ENCODE measurements at places on chromosomes 13 and 19.
A peak's percentile ranks its signal among the peaks of the same experiment; 100 is the strongest.

GRCh38 chr13:33328701-33329100 is 43.1 kb upstream of the STARD13 start:
- ATAC-seq: no peak

GRCh38 chr13:39134574-39134973 is 96.3 kb downstream of the NHLRC3 start:
- no peak for ATAC-seq

DNA sequence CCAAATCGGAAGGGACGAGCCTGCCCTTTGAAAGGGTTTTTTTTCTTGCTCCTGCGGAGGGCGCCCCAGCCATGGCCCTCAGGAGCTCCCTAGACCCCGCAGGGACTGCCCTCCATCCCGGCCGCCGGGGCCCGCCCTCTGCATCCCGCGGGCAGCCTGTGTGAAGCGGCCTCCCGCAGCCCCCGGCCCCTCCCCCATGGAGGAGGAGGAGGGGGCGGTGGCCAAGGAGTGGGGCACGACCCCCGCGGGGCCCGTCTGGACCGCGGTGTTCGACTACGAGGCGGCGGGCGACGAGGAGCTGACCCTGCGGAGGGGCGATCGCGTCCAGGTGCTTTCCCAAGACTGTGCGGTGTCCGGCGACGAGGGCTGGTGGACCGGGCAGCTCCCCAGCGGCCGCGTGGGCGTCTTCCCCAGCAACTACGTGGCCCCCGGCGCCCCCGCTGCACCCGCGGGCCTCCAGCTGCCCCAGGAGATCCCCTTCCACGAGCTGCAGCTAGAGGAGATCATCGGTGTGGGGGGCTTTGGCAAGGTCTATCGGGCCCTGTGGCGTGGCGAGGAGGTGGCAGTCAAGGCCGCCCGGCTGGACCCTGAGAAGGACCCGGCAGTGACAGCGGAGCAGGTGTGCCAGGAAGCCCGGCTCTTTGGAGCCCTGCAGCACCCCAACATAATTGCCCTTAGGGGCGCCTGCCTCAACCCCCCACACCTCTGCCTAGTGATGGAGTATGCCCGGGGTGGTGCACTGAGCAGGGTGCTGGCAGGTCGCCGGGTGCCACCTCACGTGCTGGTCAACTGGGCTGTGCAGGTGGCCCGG is 815 bp downstream of the MAP3K10 start:
- ATAC-seq: peak; percentile 5

GRCh38 chr13:96898212-96898611 is 96.1 kb downstream of the OXGR1 start:
- ATAC-seq: no peak

GRCh38 chr19:10096615-10096963 is 5.9 kb downstream of the ANGPTL6 start:
- no peak for ATAC-seq

GRCh38 chr13:61989978-61990377 is 574.3 kb upstream of the PCDH20 start:
- ATAC-seq: no peak

GRCh38 chr19:35783469-35784434 is 8.4 kb downstream of the ARHGAP33 start:
- ATAC-seq: no peak

GRCh38 chr13:114149774-114150740 is 17.6 kb upstream of the RASA3 start:
- no peak for ATAC-seq

GRCh38 chr19:56842412-56842811 is 1.9 kb upstream of the PEG3 start:
- no peak for ATAC-seq

DNA sequence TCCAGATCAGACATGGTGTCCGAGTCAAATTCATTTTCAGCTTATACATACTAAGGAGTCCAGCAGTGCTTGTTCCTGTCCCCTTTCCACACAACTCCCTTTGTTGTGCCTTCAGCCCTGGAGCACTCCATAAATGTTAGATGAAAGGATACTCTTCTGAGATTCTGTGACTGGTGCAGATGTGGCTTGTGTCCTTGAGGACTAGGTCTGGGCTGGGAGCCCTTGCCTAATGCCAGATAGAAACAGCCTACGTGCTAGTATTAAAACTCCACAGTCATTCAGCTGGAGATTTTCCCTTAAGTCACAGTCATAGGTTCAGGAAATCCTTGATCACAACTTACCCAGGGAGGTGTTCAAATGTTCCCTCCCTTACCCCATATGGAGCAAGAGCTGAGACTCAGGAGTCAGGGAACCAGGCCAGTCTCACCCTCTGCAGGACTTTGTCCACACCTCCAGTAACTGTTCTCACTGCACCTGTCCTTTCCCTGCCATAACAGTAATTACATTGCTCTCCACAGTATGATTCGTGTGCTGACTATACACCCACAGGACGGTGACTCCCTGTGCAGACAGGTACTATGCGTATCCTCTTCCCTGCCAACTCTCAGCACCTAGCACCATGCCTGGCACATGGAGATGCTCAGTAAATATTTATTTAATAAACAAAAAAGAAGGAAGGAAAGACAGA is 15.5 kb upstream of the SERPINE3 start:
- ATAC-seq: no peak

GRCh38 chr19:30453743-30454142 is 81.6 kb downstream of the ZNF536 start:
- ATAC-seq: no peak

DNA sequence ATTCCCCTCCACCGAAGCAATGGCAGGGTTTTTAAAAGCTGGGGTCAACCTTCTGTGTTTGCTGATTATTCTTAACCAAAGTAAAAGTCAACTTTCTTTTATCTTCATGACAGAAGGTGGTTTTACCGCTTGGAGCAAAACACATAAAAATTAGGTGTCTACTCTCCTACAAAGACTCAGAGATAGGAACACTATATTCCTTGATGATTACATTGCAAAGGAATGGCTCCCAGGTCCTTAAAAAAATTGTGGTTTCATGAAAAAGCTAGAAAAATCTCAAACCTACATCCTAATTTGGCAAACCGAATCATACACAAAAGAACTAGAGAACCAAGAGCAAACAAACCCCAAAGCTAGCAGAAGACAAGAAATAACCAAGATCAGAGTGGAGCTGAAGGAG is 760.4 kb upstream of the PCDH20 start:
- ATAC-seq: no peak

DNA sequence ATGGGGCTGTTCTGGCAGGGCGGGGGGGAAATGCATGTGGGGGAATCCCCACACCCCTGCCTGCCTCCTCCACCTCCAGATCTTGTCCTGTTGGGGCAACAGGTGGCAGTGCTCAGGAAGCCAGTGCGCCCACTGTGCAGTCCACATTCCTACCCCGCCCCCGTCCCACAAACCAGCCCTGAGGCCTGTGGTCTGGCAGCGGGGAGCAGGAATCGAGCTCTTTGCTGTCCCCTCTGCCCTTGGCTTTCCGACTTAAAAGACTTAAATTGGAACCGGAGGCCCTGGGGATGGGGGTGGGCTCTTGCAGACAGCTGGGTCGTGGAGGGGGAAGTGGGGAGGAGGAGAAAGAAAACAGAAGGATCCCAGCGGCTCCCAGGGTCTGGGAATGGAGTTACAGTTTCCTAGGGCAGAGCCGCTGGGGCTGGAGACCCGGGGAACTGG is 4.3 kb downstream of the NANOS3 start:
- no peak for ATAC-seq

DNA sequence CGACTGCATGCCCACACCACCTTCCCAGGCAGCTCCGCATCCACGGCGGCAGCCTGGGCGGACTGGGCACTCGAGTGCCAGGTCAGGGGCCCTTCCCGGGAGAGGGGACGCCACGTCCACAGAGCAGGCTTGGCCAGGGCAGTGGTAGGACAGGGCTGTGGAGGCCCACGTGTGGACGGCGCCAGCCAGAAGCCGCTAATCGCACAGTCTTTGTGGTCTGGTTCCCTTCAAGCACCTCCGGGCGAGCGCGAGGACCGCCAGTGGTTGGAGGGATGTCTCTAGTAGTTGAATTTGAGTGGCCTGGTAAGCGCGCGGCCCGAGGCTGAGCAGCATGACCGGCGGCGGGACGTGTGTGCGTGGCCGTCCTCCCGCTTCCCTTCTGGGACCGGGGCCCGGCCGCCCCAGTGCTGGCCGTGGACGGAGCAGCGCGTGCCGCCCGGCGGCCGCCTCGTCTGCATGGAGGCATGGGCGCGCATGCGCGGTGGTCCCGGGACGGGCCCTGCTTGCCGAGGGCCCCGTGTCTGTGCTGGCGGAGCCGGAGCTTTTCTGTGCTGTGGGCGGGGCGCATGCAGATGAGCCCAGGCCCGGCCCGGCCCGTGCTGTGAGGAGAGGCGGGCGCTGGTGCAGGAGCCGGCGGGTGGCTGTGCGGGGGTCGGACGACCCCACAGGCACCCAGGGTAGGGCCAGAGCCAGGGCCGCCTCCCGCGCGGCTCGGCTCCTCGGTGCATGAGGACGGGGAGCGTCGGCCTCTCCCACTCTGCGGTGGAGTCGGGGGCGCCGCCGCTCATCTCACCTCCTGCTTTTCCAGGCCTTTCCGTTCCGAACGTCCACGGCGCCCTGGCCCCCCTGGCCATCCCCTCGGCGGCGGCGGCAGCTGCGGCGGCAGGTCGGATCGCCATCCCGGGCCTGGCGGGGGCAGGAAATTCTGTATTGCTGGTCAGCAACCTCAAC is 8.6 kb downstream of the PTBP1 start:
- peak; percentile 1 for ATAC-seq

DNA sequence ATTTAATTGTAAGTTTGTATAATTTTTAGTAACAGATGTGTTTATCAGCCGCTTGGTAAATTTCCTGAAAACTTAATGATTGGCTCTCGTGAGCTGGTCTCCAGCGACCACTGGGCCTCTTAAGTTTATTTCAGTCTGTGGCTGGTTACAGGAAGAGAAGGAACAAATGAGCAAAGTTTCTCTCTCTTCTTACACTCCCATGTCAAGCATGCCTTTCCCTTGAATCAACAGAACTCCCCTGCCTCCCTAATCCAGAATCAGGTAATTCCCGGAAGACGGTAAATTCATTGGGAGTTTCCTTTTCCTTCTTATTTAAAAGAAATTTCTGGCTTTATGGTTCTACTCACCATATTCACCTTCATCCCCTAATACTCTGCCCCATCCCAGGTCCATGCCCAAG is 52.5 kb upstream of the POMP start:
- no peak for ATAC-seq

- ATAC-seq: no peak
These were observed 29.9 kb downstream of the KCTD15 start for GRCh38 chr19:33826521-33826920.

DNA sequence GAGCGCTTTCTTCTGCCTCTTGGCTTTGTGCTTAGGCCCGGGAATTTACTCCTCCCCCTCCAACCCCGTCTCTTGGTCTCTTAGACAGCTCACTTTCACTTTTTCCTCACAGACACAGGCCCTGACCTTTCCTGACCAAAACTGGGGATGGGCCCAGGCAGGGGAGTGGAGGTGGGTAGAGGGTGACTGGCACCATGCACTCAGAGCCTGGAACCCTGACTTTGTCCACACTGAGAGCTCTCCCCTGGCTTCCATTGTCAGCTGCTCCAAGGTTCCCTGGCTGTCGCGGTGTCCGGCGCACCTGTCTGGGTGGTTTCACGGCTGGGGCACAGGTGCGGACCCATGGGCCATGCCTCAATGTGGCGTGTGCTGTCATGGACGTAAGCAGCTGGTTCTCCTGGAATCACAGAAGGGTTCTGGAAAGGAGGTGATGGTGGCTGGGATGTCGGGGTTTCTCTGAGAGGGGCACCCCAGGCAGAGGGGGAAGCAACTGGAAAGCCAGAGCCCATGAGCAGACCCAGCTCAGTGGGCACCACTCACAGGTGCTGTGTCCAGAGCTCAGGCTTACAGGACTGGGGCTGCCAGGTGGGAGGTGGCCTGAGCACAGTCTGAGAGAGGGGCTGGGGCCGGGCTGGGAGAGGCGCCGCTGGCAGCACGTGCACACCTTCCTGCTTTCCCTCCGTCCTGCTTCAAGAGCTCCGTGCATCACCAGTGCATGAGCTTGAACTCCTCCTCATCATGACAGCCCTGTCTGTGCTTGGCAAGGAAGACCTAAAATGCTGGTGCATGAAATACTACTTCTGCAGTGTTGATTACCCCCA is 28.0 kb upstream of the C1QTNF9 start:
- no peak for ATAC-seq

GRCh38 chr13:44169018-44169911 is 204.4 kb upstream of the SERP2 start:
- no peak for ATAC-seq

GRCh38 chr19:401866-402511 is 7.0 kb downstream of the C2CD4C start:
- no peak for ATAC-seq

- ATAC-seq: no peak
These were observed 122.0 kb downstream of the NDFIP2 start for GRCh38 chr13:79602936-79603335.

DNA sequence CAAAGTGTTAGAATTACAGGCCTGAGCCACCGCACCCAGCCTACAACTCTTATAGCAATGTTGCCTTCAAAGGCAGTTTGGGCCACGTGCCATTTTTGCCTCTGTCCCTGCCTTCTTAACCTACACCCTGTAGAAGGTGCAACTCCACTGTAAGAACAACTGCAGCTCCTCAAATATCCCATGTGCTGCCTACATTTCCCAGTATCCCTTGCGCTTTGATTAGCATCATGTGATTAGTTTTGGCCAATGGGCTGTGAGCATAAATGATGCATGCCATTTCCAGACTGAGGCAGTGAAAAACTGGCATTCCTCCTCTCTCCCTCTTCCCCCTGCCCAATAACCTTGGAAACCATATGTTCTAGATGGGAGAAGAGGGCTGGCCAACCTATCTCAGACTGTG is 75.2 kb upstream of the MRI1 start:
- peak; percentile 53 for ATAC-seq

- ATAC-seq: no peak
These were observed 43.1 kb downstream of the RASA3 start for GRCh38 chr13:114089341-114089740.

- no peak for ATAC-seq
These were observed 287.4 kb upstream of the NBEA start for GRCh38 chr13:34654647-34655046.

DNA sequence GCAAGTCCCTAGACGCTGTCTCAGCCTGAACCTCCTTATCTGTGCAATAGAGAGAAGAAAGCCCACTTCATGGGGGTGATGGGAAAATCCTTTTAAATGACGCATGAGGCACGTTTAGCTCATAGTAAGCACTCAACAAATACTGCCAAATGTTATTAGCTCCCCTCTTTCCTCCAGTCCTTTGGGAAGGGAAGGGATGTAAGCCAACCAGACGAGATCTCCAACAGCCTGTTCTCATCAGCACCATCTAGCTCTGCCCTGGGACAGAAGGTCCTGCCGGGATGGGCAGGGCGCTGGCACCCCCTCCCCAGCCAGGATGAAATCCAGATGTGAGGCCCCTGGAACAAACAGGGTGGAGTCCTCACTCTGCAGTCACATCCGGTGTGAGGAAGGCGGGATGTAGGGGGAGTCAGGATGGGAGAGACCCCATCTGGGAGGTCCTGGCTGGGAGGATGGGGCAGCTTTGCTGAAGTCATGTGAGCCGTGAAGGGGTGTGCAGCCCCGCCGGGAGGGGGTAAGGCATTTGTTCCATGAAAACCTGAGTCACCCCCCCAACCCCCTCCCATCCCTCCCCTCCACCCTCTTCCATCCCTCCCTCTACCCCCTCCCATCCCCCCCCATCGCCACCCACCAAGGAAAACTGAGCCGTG is 4.6 kb downstream of the S1PR2 start:
- ATAC-seq: no peak
